ENCODE measurements at places on chromosomes 1 and 21. TPM values are rescaled to one million over a fixed set of nuclear protein-coding genes. Genes with fewer than 3 reads are reported as not detected.

GRCh38 chr1:11449100-11449403 lies 29.9 kb upstream of the DISP3 start:
- H3K4me1 ChIP-seq: no peaks in the 10 kb centered on the region
- H3K4me3 ChIP-seq: no peak overlapping the region
- no peak for DNase-seq
- H3K27me3 ChIP-seq: peaks cover 58% of the 10 kb centered on the region

The RNU11 gene
- polyA plus RNA-seq: not detected

GRCh38 chr1:225973158-225973557 lies 26.0 kb downstream of the SDE2 start:
- H3K27me3 ChIP-seq: no peaks in the 10 kb centered on the region
- H3K27ac ChIP-seq: no peak overlapping the region
- no peak overlapping the region for H3K4me3 ChIP-seq
- no peaks in the 10 kb centered on the region for H3K4me1 ChIP-seq

GRCh38 chr1:20252587-20252986 lies 38.1 kb upstream of the VWA5B1 start:
- peaks cover 35% of the 10 kb centered on the region for H3K4me1 ChIP-seq
- H3K4me3 ChIP-seq: no peak overlapping the region
- H3K27ac ChIP-seq: no peak overlapping the region
- no peak for DNase-seq
- H3K27me3 ChIP-seq: no peaks in the 10 kb centered on the region

- H3K27ac ChIP-seq: no peak overlapping the region
- H3K4me1 ChIP-seq: no peaks in the 10 kb centered on the region
- H3K27me3 ChIP-seq: no peaks in the 10 kb centered on the region
- no peak for DNase-seq
- H3K4me3 ChIP-seq: no peak overlapping the region
- no peaks in the 10 kb centered on the region for H3K36me3 ChIP-seq
Measured at GRCh38 chr1:64564891-64565290, 95.0 kb downstream of the CACHD1 start.

The CCDC17 gene
- 0.88 TPM for polyA plus RNA-seq
